ENCODE measurements at places on chromosomes 5 and 9.

DNA sequence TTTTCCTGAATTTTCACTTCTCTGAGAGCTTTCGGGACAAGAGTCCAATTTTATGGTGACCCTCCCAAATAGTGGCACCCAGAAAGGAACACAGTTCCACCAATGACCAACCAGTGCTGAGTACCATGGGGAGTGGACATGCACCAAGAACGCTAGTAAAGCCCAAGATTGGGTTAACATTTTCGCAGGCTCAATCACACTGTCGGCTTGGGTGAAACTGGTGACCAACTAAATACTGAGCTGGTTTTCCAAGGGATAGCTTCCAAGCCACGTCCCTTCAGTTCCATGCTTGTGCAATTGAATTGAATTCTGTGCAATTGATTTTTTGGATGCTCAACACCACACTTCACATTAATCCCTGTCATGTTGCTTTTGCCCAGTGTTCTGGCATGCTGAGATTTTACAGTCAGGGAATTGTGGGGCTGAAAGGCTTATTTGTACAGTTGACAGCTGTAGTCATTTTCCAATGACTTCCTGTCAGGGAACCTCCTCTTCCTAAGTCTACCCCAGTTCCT is 37.6 kb upstream of the TRMT10B start:
- peak; percentile 31 for DNase-seq

- DNase-seq = peak; percentile 5
Observed at GRCh38 chr5:5293029-5293428, 129.4 kb upstream of the ICE1 start.

DNA sequence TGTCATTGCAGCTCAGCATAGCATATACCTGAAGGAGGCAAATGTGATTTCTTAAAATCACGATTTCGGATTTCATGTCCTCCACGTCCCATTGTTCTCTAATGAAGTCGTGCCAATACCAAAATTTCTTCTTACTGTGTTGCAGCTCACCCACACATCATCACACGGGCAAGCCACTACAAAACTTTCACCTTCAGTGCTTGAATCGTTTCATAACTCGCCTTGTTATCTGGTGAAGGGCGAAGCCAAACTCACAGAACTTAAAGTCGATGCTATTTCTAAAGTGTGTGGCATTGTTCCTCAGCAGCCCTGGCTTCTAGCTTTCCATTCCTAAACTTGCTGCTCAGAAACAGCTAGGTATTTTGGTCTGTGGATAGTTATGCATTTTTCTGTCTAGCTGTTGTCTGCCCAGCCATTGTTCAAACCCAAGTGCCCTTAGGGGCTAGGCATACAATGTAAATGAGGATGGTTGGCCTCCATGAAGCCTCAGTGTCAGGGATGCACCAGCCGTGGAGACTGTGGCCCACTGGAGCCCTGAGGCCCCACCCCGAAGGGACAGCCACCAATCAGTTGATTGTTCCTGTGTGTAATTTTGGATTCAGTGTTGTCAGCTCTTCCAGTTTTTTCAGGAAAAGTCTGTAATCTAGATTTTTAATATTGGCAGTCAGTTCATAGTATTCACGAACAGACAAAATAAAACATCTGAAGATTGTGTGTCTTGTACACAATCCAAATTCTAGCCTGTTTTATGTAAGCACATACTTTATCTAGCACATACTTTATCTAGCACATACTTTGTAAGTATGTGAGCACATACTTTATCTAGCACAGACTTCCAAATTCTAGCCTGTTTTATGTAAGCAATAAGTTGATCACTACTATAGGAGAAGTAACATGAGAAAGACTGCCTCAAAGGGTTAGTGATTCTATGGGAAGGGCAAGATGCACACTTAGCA is 112.8 kb downstream of the DAPK1 start:
- no peak for DNase-seq

DNA sequence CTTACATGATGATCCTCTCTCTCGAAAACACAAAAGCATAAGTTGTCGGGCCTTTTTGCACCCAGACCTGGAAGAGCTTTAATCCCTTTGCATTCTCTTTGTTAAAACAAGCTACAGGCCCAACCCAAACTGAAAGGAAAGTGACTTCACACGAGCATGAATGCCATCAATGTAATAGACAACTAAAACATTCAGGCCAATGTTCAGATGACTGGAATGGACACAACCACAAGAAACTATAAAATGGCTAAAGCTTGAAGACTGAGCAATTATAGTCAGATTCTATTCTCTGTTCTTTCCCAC is 45.5 kb downstream of the RFX3 start:
- no peak for DNase-seq

DNA sequence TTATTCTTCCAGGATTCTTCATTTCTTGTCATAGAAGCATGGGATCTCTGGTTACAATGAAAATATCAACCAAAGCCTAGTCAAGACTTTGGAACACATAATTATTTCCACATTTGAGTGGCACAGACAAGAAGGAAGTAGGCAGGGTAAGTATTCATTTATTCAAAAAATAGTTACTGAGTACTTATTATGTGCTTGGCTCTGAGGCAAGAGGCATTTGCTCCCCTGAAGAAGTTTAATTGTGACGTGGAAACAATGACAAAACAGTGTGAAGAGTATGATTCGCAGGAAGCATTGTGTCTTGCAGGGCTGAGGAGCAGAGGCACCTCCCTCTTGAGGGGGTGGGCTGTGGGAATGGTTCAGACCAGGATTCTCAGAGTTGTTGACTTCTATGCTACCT is 45.0 kb upstream of the TNFSF15 start:
- DNase-seq = no peak

GRCh38 chr5:58446024-58446423 is 13.9 kb downstream of the PLK2 start:
- no peak for DNase-seq

GRCh38 chr5:141529873-141530272 is 41.0 kb downstream of the PCDHGC5 start:
- DNase-seq = no peak

DNA sequence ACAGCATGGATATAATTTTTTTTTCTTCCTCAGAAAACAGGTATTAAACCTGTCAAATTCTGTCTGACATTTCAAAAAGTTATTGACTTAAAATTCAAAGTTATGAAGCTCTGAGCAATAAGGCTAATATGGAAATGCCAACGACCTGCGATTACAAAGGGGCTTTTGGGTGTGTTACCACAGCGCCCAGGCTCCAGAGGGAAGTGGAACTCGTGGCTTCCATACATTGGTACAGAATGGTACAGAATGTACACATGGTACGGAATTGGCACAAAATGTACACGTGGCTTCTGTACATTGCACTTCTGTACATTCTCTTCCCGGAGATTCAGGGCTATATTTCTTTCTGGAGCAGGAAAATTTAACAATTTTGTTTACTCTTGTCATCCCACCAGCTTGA is 225.1 kb upstream of the TBCA start:
- no peak for DNase-seq

GRCh38 chr5:131212471-131213021 is 41.8 kb downstream of the LYRM7 start:
- peak; percentile 13 for DNase-seq

DNA sequence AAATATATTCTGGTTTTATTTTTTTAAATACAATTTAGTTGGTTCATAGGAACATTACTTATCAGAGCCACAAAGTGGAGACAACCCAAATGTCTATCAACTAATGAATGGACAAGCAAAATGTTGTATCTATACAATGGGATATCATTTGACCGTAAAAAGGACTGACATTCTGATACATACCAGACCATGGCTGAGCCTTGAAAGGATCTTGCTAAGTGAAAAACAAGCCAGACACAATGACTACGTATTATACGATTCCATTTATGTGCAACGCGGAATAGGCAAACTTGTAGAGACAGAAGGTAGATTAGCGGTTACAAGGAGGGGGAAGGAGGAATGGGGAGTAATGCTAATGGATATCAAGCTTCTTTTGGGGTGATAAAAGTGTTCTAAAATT is 621.6 kb downstream of the BNC2 start:
- no peak for DNase-seq

DNA sequence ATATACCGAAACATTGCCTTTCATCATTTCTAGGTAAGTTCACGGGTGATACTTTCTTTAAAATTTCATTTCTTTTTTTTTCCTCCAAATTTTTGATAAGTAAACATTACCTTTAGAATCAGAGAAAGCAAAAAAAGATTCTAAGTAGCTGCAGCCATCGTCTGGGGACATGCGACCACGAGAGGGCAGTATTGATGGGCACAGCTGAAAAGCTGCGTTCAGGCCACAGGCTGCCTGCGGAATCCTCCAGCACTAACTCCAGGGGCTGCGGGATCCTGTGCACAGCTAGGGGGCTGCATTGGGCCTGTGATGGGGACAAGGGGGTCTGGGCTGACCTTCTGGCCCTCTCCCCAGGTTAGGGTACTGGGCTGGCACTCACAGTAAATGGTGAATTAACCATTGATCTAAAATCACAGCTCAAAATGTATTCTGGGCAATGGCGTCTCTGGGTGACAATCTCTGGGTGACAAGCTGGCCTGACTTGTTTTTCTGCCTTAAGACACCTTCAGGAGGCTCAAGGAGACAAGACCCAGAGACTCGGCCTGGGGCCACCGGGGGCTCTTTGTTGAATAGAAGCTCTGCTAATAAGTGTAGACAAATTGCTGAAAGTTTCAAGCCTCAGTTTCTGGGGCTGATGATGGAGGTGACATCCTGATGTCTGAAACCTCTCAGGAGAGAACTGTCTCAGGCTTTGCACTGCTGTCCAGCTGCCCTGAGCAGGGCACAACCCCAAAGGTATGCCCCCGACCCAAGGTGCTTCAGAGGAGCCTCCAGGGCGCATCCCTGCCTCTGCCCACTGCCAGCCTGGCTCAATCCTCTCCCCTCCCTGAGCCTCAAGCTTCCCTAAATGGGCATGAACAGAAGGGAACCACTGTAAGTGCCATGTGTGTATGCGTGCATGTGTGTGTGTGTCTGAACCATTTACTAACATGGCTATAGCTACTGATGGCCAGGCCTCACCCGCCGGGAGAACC is 44.3 kb upstream of the SARDH start:
- DNase-seq = peak; percentile 53

GRCh38 chr9:88814577-88814976 is 176.7 kb upstream of the S1PR3 start:
- no peak for DNase-seq

GRCh38 chr5:173493040-173493439 is 123.4 kb downstream of the BOD1 start:
- no peak for DNase-seq

DNA sequence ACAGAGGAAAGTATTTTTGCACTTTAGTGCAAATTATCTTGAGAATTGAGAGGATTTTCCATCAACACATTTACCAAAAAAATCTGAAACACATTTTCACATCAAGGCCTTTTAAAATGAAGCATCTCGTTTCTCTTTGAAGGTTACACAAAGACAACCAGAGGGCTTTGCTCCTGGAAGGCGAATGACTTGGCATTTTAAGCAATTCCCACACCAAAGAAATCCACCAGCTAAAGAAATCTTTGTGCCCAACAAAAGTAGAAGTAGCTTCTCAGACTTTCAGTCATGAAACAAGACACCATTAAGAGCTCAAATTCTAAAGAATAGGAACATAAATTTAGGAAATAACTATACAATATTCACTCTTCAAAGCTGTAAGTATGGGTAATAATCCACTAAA is 59.9 kb downstream of the HABP4 start:
- no peak for DNase-seq

DNA sequence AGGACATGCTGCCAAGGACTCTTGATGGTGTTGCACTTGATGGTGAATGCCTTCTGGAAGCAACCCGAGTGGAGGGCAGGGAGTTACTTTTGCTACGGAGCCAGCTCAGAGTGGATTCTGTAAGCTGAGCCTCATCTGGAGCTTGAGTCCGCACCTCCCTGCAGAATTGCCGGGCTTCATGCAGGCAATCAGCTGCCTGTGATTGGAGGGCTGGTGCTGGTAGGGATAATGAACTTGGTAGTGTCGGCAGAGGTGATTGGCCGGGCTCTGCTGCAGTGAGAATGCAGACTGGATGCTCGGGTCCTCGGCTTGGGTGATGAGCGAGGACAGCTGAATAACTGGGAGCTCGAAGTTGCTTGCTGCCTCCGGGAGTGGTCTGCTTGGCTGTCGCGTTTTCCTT is 23.1 kb downstream of the SLC25A25 start:
- DNase-seq = no peak

- DNase-seq = peak; percentile 17
Observed at GRCh38 chr5:759111-759751, 25.3 kb downstream of the ZDHHC11B start.

- DNase-seq = no peak
Observed at GRCh38 chr9:93906195-93906880, 48.8 kb downstream of the BARX1 start.

DNA sequence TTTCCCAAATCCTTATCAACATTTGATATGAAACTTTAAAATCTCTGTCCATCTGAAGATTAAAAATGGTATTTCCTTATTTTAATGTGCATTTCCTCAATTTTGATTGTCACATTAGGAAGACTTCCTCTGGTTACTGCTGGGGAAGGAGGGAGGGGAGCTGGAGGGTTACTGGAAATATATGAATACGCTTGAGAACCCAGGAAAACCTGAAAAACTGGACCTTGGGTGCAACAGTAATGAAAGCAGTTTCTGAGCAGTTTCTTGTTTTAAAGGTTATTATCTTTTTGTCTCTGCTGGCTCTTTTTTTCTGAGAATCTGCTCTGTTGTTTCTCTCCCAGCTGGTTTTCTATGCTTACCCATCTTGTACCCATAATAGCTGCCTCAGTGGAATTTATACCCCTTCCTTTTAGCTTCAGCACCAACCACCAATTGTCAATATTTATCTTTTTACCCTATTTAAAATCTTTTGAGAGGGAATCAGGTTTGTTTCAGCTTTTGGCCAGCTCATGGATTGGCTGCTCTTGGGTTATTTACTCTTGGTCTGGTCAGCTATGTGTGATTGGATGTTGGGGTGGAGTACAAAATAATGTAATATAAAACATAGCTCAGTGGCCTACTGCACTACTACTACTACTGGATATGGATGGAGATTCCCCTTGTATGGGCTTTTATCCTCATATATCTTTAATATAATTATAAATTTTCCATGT is 67.4 kb downstream of the UNC13B start:
- DNase-seq = peak; percentile 10

- DNase-seq = no peak
Observed at GRCh38 chr5:137758121-137758520, 4.0 kb upstream of the HNRNPA0 start.

DNA sequence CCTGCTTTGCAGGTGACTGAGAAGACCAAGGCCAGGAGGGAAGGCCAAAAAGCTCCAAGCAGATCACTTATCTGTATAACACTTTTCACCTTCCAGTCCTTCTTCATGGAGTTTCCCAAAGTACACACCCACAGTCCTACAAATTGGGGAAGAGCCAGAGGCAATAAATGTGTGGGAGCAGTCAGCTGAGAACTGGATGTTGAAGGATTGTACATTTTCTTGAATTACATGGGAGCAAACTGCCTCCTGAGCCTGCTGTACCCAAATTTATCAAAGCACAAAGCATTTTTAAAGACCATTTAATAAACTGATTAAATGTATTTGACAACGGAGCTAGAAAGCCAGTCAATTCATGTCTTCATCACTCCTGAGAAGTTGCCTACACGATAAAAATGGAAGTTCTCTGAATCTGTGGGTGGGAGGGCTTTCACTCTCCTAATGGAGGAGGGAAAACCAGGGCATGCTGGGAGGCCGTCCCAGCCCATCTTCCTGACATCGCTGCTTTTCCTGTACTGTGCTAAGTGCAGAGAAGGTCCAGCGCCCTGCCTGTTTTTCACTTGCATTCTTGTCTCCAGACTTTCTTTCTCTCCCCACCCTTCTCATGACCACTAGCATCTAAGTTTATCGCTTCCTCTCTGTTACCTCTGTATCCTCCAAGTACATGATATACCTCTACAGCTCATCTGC is 79.0 kb downstream of the KCNIP1 start:
- DNase-seq = no peak

- DNase-seq = no peak
Observed at GRCh38 chr9:115939065-115939765, 214.4 kb upstream of the PAPPA start.

All from NCI-H69 (cell line).